Lung (tissue), 17 donors: ENCODE measurements at places on chromosomes 13 and 19. TPM values are rescaled to one million over a fixed set of nuclear protein-coding genes. Genes with fewer than 3 reads are reported as not detected.
A peak's percentile ranks its signal among the peaks of the same experiment; 100 is the strongest.

Gene CXCL17
- total RNA-seq: 98.9 TPM

Gene NLRP5
- not detected for total RNA-seq

GRCh38 chr13:59495936-59496512, 667.7 kb downstream of the DIAPH3 start:
- H3K36me3 ChIP-seq: no peaks in the 10 kb centered on the region
- H3K4me1 ChIP-seq: peaks cover 1% of the 10 kb centered on the region
- no peaks in the 10 kb centered on the region for H3K27me3 ChIP-seq
- H3K27ac ChIP-seq: no peak overlapping the region
- DNase-seq: no peak

DNA sequence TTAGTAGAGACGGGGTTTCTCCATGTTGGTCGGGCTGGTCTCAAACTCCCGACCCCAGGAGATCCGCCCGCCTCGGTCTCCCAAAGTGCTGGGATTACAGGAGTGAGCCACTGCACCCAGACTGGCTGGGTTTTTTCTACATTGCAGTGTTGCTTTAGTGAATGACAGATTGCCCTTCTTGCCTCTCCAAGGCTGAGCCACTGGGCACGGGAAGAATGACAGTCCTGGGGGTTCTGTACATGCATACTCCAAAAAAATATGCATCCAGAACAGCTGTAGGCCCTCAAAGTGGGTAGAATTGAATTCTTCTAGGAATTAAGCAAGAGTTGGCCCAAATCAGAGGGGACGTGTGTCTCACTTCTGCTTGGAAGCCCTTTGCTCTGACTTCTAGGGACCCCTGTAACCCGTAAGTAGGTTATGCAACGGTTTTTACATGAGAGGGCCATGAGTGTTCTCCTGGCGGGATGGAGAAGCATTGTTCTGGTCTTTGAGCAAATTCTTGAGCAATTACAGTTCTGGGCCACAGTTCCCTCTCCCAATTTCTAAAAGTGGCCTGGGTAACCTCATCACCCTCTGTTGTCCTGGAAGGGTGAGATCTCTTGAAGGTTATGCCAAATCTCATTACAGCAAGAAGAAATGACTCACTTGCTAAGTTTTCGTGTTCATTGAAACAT, 3.6 kb downstream of the ACTN4 start:
- no peak overlapping the region for H3K4me3 ChIP-seq
- peak overlapping the region; percentile 85 for H3K27ac ChIP-seq
- no peaks in the 10 kb centered on the region for H3K36me3 ChIP-seq
- no peaks in the 10 kb centered on the region for H3K27me3 ChIP-seq

Gene ZSCAN4
- total RNA-seq: not detected

DNA sequence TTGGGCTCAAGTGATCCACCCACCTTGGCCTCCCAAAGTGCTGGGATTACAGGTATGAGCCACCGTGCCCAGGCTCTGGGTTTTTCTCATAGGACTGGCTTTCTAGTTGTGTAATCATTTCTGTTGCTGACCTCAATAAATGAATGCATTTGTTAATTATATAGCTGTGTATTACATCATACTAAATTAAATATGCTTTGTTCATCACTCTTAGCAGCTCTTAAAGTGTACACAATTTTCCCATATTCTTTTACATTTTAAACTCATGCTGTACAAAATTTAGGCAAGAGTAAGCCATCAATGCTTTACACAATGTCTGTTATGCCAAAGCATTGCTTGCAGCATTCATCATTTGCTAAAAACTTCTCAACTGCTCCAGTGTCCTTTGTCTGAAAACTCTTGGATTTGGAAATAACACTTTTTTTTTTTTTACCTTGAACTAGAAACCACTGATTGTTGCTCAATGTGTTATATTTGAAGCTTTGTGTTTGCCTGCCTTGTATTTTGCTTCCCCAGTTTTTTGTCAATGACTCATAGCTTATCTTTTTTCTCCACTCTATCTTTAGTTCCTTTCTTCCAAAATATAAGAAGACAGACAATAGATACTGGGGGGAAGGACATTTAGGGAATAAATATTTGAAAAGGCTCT, 31.4 kb downstream of the CCDC122 start:
- H3K27ac ChIP-seq: no peak overlapping the region
- H3K36me3 ChIP-seq: no peaks in the 10 kb centered on the region

Gene SELENOV
- total RNA-seq: not detected

GRCh38 chr19:7924651-7925170, 1.2 kb downstream of the CTXN1 start:
- H3K27ac ChIP-seq: no peak overlapping the region
- DNase-seq: no peak
- H3K4me1 ChIP-seq: no peaks in the 10 kb centered on the region
- H3K4me3 ChIP-seq: no peak overlapping the region

DNA sequence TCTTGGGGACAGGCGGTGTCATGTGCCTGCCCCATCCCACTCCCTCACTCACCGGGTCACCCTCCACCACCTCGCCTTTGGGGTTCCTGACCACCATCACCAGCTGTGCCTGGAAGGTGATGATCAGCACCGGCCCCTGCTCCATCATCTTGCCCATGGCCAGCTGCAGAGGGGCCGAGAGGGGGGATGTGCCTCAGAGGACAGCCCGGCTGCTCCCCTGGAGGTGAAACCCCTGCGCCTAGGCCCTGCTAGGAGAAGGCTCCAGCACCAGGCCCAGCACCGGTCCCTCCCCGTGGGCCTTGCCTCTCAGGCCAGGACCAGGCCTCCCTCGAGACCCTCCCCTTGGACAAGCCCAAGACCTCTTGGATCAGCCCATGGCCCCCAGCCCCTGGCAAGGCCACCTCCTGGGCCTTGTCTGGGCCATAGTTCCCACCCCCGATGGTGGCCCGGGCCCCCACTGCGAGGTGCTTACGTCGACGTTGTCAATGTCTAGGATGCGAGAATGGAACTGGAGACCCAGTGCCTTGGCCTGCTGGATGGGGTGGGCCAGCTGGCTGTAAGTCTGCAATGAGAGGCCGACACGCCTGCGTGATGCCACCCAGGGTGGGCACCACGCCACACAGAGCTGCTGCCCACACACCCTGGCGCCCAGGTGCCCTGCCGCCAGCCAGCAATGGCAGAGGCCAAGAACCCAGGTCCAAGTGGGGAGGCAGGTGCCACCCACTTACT, 1.8 kb upstream of the CTXN1 start:
- H3K4me1 ChIP-seq: no peaks in the 10 kb centered on the region
- H3K36me3 ChIP-seq: peaks cover 3% of the 10 kb centered on the region
- DNase-seq: no peak
- H3K27me3 ChIP-seq: no peaks in the 10 kb centered on the region
- H3K4me3 ChIP-seq: no peak overlapping the region

GRCh38 chr13:27442071-27442647, 8.2 kb downstream of the MTIF3 start:
- H3K36me3 ChIP-seq: peaks cover 12% of the 10 kb centered on the region
- H3K4me1 ChIP-seq: no peaks in the 10 kb centered on the region

Gene TMEM86B
- 4.7 TPM for total RNA-seq

GRCh38 chr13:98976338-98976737, 1.5 kb downstream of the DOCK9 start:
- H3K27me3 ChIP-seq: no peaks in the 10 kb centered on the region
- no peak overlapping the region for H3K27ac ChIP-seq
- H3K4me1 ChIP-seq: no peaks in the 10 kb centered on the region
- H3K4me3 ChIP-seq: no peak overlapping the region

Gene OVOL3
- not detected for total RNA-seq

GRCh38 chr19:23415034-23415433, 19.8 kb upstream of the ZNF91 start:
- H3K4me1 ChIP-seq: no peaks in the 10 kb centered on the region
- H3K27me3 ChIP-seq: no peaks in the 10 kb centered on the region
- DNase-seq: peak; percentile 38
- no peaks in the 10 kb centered on the region for H3K36me3 ChIP-seq
- H3K27ac ChIP-seq: no peak overlapping the region

- H3K4me3 ChIP-seq: peak overlapping the region; percentile 71
- peaks cover 8% of the 10 kb centered on the region for H3K36me3 ChIP-seq
- H3K27me3 ChIP-seq: no peaks in the 10 kb centered on the region
- H3K4me1 ChIP-seq: no peaks in the 10 kb centered on the region
- H3K27ac ChIP-seq: peak overlapping the region; percentile 66
Observed at GRCh38 chr19:50510700-50511068, 307 bp downstream of the JOSD2 start.

DNA sequence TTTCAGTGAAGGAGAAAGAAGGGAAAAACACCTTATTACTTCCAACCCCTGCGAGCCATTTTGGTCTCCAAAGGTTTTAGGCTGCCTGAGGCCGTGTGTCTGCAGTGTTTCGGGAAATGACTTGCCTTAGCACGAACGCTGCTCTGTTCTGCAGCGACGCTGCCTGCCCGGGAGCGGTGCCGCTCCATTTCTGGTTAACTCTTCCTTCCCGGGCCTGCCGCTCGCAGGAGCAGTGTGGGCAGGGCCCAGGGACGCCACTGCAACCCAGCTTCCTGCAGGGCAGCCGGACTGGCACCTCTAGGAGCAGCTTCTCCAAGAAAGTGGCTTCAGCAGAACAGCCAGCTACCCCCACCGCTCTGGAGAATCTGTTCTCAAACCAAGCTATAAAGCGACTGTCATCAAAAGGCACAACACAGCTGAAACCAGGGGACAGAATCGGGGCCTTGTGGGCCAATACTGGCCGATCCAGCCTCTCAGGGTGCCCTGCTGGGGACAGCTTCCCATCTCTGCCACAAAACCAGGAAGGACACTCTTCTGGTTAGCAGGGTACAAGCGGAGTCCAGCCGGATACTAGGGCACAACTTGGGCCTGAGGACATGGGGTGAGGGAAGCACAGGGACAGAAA, 72.2 kb downstream of the KCTD15 start:
- H3K4me1 ChIP-seq: no peaks in the 10 kb centered on the region
- no peaks in the 10 kb centered on the region for H3K27me3 ChIP-seq
- H3K27ac ChIP-seq: no peak overlapping the region

DNA sequence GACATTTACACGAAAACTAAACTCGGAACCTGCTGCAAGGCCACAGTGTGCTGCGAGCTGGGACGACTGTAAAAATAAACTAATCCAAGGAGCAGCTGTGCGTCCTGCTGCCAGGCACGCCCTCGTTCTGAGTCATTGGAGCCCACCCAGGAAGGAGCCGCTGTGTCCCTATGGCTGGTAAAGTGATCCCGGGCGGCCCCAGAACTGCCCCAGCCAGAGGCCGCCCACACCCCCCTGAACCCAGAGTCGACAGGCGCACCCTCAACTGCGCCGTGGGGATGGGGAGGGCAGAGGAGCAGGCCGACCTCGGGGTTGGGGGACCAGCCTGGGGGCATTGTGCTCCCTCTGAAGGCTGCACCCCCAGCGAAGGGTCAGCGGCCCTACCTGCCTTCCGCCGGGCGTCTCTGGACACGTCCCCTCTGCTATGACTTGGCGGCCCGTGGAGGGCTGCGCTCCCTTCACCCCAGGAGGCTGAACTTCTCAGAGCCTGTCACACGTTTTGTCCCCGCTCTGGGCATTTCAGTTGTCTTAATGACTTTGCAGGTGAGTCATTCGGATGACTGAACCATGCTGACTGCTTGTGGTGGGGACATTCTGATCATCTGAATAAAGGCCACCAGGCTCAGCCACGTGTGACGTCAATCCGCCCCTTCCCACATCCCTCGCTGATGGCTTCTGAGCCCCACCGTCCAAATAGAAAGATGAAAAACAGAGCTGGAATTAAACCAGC, 42.7 kb downstream of the ADPRHL1 start:
- H3K36me3 ChIP-seq: no peaks in the 10 kb centered on the region
- H3K27ac ChIP-seq: no peak overlapping the region
- no peak overlapping the region for H3K4me3 ChIP-seq

DNA sequence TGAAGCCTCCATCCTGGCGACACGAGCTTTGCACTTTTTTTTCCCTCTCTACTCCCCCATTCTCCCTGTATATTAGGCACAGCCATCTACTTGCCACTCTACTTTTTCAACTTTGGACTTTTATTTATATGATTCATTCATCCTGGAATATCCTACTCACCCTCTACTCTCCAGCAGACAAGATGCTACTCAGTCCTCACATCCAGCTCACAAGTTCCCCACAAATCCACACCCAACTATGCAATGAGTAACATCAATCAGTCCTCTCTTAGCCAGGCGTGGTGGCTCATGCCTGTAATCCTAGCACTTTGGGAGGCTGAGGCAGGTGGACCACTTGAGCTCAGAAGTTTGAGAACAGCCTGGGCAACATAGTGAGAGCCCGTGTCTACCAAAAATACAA, 23.9 kb upstream of the URAD start:
- DNase-seq: no peak
- H3K36me3 ChIP-seq: no peaks in the 10 kb centered on the region
- no peak overlapping the region for H3K27ac ChIP-seq
- H3K27me3 ChIP-seq: peaks cover 6% of the 10 kb centered on the region
- no peaks in the 10 kb centered on the region for H3K4me1 ChIP-seq

GRCh38 chr19:54434873-54435214, 14.2 kb upstream of the LENG8 start:
- peaks cover 4% of the 10 kb centered on the region for H3K4me1 ChIP-seq
- no peak overlapping the region for H3K4me3 ChIP-seq
- DNase-seq: no peak
- H3K36me3 ChIP-seq: peaks cover 3% of the 10 kb centered on the region
- no peaks in the 10 kb centered on the region for H3K27me3 ChIP-seq

Gene GRIK5
- 1.6 TPM for total RNA-seq

DNA sequence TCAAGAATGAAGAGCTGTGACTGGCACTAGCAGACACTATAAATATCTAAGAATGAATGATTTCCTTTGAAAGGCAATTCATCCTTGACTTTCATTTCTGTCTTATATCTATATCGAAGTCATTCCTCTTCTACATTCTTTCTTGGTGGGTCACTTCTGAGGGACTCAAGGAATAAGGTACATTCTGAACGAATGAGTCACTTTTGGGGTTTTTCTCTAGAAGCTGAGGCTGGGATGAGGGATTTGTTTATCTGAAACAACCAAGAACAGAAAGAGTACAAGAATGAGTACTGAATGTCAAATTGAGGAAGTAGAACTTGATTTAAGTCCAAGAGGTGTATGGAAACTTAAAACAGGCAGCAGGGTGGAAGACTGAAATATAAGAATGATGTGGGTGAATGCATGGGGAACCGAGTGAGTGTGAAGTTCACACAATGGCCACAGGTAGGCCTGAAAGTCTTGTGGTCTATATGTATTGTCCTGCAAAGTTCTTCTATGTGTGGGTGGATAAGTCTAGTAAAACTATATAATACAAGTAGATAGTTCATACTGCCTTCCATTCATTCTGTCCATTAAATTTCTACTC, 343.9 kb downstream of the OXGR1 start:
- H3K27ac ChIP-seq: no peak overlapping the region
- H3K27me3 ChIP-seq: no peaks in the 10 kb centered on the region

Gene TEKTIP1
- 5.8 TPM for total RNA-seq

Gene LILRA2
- total RNA-seq: 13.6 TPM

Gene DHDH
- total RNA-seq: 0.51 TPM

DNA sequence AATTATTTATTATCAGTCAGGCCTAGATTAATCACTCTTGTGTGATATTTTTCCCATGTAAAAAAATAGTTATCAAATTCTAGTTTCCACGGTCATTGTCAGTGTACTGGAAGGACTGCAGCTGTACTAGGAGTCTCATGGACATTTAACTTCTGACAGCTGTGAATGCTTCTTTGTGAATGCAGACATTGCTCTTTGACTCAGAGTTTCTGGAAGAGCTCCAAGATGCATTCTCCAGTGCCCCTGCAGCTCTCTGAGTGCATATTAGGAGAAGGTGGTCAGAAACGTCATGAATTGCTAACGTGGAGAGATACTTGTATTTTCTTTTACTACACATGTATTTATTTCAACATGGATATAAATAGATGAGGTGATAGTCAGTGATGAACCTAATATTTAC, 9.7 kb upstream of the SLITRK5 start:
- no peak overlapping the region for H3K27ac ChIP-seq
- peak; percentile 39 for DNase-seq
- H3K4me1 ChIP-seq: peaks cover 4% of the 10 kb centered on the region
- H3K36me3 ChIP-seq: no peaks in the 10 kb centered on the region

Gene PSG11
- not detected for total RNA-seq
